Stimulated activated CD8-positive, alpha-beta memory T cell treated with anti-CD3 and anti-CD28 coated beads, Interleukin-7, amount 100 ng/mL, for 48 hours (primary cell): ENCODE measurements at places on chromosomes 3 and 15.

GRCh38 chr3:195106418-195106906, 164.5 kb downstream of the XXYLT1 start:
- DNase-seq: peak; percentile 46

- DNase-seq: no peak
These were observed 3.6 kb upstream of the GNB4 start for GRCh38 chr3:179454887-179455286.

DNA sequence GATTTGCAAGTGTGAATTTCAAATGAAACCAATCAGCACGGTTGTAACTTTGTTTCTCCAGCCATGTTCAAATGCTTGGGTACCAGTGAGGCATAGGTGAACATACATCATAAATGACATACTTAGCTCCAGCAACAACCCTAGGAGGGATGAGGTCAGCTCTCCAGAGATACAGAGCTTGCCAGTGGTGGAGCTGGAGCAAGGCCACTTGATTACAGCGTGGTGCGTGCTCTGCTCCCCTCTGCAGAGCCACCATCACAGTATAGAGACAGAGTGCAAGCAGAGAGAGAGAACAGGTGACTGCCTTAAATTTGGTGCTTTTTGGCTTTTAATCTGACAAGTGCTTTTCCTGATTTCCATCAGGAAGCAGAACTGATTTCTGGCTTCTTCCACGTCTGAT, 275.1 kb downstream of the PDZRN3 start:
- no peak for DNase-seq

DNA sequence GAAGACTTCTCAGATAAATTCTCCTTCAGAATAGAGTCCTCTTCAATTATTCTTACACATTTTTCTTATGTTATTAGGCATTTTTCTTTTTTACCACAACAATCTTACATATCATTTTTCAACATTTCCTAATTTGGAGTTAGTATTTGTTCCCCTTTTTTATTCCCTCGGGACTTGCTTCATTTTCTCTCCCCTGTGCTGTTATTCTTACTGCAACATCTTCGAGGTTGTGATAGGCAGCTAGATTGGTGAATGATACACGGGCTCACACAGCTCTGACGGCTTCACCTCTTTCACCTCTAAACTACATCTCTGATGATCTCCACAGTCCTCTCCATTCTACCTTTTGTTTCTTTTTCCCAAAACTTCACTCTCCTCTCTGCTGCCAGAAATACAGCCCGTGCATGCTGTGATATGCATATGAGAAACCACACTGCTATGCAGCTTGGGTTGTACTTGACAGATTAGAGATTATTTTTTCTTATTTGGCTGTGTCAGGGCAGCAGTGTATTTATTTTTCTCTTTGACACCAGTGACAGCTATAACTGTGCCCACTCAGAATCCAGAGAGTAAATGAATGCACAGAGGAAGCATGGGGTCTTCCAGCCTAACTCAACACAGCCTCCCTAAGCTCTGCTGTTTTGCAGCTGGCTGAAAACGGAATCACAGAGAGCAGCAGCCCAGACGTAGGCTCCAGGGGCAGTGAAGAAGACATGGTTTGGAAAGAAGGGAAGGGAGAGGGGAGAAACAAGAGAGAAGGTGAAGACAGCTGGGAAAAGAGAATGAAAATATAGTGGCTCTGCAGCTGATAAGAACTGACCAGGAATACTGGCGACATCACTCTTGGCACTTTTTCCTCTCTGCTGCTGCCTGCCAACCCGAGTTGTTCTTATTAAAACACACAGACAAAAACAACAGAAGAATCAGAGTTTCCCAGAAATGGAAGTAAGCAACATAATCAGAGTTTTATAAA, 61.8 kb downstream of the SLC9A9 start:
- no peak for DNase-seq

DNA sequence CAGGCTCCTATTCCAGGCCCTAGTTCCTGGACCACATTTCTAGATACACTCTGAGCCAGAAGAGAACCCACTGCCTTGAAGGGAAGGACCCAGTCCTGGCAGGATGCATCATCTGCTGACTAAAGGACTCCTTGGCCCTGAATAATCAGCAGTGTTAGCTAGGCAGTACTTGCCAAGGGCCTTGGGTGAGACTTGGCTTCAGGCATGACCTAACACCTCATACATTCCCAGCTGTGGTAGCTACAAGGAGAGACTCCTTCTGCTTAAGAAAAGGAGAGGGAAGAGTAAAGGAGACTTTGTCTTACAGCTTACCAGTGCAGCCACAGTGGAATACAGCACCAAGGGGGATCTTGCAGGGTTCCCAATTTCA, 26.4 kb downstream of the PEAK1 start:
- no peak for DNase-seq

DNA sequence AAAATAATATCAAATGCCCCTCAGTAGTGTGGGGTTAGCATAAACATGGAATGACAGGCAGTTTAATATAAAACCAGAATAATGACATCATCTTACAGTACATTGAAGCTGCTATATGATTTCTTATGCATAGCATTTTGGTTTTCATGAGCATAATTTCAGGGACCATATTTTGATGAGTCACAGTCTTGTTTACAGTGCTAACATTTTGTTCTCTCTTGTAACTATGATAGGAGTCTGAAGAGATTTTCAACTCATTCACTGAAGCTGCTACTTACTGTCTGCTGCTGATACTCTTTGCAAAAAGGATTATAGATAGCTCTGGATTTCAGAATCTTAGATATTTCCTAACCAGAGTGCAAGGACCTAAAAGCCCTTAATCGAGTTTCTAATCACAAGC, 92.6 kb upstream of the CCDC54 start:
- no peak for DNase-seq

GRCh38 chr15:71945012-71945411, 134.7 kb downstream of the NR2E3 start:
- no peak for DNase-seq

DNA sequence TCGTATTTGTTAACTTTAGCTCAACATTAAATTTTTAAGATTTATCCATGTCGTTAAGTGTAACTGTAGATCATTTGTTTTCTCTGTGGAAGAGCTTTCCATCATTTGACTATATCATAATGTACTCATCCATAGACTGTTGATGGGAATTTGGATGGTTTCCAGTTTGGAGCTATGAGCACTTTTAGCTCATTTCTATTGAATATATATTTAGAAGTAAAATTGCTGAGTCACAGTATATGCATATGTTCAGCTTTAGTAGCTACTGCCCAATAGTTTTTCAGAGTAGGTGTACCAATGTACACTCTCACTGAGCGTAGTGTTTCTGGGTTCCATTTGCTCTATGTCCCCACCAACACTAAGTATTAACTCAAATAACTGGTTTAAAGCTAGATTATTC, 263.0 kb downstream of the ULK4 start:
- no peak for DNase-seq

DNA sequence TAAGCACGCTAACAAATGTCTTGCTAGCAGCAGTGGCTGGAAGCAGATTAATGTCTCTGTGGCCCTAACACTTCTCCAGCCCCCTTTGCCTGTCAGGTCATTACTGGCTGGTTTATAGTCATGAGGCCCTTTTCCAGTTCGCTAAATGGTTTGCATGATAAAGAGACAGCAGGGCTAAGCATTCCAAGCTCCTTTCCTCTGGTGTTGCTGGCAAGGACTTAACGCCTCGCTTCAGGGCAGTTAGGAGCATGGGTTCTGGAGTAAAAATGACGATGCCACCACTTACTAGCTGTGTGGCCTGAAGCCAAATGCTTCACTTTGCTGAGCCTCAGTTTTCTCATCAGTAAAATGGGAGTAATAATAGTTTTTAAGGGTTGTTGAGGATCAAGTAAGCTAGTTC, 185.9 kb downstream of the MEGF11 start:
- no peak for DNase-seq

GRCh38 chr3:191997093-191997492, 536.1 kb downstream of the PYDC2 start:
- DNase-seq: no peak
